ENCODE measurements at places on chromosomes 6 and 20.

- DNase-seq = no peak
Observed at GRCh38 chr6:5619249-5619648, 357.9 kb downstream of the FARS2 start.

- no peak for DNase-seq
Observed at GRCh38 chr6:63174173-63174572, 37.1 kb upstream of the FKBP1C start.

GRCh38 chr6:168712993-168713392 is 272.0 kb downstream of the SMOC2 start:
- DNase-seq = no peak

DNA sequence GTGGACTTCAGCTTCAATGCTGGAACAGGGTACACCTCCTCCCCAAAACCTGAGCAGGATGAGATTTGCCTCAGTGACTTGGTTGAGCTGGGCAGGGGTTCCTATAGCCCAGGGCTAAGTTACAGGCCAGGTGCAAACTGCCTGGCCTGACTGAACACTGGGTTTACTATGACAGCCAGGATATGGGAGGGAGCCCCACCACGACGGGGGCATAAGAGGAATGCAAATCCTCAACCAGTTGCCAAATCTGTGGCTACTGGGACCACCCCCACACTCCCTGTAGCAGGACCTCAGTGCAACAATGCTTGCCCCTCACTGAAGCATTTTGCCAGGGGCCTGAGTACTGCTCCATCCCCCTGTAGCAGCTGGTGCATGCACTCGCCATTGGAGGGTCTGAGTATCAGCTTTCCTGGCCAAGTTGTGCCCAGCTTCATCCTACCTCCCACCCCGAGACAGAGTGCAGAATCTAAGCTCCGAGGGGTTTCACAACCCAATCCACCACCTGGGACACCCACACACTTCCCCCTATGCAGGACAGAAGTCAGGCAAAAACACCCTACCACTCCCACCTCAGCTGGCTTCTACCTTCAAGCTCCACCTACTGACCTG is 27.6 kb downstream of the TREML4 start:
- no peak for DNase-seq

DNA sequence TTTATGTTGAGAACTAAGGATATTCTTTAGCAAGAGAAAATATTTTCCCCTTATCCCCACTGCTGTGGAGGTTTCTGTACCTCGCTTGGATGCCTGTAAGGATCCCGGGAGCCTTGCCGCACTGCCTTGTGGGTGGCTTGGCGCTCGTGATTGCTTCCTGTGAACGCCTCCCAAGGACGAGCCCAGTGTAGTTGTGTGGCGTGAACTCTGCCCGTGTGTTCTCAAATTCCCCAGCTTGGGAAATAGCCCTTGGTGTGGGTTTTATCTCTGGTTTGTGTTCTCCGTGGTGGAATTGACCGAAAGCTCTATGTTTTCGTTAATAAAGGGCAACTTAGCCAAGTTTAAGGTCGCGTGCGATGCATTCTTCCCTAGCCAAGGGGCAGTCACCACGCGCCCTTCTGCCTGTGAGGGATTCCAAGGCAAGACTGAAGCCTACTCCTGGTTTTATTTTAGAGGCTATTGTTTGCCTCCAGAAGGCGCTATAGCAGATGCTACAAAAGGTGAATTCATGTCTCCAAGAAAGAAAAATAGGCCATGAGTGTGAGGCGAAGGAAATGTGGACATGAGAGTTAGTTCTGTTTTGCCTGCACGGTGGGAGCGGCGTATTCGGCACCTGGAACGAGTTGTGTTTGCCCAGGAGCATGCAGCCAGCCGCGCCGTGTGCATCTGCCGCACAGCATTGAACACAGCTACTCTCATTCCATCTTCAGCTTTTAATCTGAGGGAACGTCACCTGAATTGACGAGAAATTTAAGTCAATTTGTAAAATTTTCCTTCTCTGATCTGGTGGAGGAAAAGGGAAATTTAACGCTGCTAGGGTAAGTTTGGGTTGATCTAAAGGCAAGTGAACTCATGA is 40.3 kb upstream of the IRF4 start:
- DNase-seq = no peak

DNA sequence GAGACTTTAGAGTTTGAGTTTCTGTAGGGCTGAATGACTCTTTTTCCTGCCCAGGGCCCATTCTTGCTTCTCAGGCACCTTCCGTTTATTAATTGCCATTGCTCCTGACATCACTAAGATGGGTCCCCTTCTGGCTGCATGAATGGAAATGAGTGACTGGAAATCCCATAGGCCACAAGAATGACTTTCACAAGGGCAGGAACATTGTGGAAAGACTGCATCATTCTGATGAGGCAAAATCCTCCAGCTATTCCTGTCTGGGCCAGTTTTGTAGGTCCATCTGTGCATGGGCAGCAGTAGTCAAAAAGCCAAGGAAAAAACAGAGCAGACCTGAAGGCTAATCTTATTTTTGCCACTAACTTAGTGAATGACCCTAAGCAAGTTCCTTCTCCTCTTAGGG is 19.3 kb downstream of the TMEM74B start:
- no peak for DNase-seq

DNA sequence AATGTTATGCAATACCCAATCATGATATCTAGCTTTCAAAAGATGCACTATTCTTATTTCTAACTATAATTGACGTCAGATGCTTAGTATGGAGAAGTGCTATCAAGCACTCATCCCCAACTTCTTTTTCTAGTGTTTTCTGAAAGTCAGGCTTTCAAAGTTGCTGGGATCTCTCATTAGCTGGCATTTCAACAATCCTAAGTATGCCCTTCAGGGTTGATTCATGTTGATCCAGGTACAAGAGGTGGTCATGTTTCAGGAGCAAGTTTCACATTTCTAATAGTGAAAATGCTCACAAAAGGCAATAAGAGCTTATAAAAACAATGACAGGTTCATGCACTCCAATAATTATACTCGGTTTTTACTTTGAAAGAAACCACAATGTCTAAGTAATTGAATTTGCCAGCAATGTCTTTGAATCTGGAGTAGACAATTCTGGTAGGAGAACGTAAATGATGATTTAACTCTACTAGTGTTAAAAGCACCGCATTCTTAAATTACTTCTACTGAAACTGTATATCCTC is 193.7 kb upstream of the KHDRBS2 start:
- DNase-seq = no peak

GRCh38 chr6:124604719-124605118 is 357.5 kb upstream of the RNF217 start:
- DNase-seq = no peak

GRCh38 chr6:157840776-157841175 is 17.7 kb downstream of the SNX9 start:
- DNase-seq = no peak

DNA sequence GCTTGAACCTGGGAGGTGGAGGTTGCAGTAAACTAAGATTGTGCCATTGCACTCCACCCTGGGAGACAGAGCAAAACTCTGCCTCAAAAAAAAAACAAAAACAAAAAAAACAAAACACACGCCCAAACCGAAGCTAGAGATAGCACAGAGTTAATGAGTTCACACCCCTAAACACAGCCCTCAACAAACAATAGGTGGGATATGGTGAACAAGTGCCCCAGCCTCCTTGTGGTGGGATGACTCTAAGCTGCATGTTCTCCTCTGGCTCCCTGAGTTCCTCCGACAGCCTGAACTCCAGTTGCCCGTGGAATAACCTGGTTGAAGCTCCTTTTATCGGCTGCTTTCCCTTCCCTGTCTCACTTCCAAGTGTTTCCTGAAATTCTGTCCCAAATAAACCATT is 22.1 kb upstream of the DSN1 start:
- DNase-seq = no peak

DNA sequence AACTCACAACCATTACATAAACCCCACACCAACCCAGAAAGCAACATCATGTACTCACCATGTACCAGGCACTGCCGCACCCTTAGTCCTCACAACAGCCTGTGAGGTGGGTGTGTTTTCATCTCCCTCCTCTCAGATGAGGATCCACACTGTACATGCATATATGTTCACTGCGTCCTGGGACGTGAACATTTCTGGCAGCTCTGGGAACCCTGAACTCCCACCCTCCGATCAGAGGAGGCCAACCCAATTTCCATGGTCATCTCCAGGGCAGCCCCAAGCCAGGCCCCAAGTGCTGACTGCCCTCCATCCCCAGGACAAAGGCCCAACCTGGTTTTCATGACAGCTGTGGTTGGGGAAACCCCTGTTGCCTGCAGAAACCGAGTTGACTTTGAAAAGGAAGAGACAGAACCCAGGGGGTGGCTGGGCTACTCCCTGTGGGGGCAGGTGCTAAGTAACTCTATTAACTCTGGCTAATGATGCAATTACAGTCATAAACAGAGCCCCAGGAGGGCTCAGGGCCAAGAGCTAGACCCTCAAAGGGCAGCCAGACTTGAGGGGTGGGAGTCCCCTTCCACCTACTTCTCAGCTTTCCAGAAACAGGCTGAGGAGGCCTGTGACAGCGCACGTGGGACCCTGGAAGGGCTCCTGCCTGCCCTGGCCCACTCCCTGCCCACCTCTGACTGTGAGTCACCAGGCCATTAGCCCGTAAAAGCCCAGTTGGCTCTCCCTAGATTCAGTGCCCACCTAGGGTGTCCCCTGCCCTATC is 2.6 kb downstream of the TFEB start:
- DNase-seq = no peak

- DNase-seq = no peak
Observed at GRCh38 chr20:23096097-23096496, 10.0 kb upstream of the CD93 start.

DNA sequence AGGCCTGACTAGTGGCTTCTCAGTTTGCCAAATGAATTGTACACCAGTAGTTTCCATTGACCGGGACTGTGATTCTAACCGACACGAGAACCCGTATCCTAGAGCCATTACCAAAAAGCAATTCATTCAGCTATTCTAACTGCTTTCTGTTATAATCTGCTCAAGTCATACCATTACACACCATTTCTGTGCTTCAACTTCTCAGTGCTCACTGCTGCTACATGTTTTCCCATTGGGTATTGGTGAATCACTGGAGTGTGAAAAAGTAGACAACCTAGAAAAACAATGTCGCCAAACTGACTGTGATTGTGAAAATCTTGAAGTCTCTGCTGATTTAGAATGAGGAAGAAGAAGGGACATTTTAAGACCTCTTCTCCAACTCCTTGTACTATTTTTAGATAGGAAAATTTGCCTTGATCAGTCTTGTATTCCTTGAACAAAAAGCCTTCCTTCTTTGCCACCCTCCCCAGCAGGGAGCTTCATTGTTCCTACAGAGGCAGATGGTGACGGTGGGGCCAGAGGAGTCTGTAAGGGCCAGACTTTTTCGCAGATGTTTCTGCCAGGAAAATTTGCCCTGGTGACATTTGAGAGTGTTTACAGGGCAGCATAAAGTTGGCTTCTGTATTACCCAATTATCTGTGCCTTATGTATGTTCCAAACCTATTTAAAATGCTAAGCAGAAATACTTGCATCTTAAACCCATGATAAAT is 31.7 kb upstream of the MAP3K4 start:
- DNase-seq = no peak

GRCh38 chr6:90384720-90385119 is 88.1 kb upstream of the BACH2 start:
- no peak for DNase-seq

DNA sequence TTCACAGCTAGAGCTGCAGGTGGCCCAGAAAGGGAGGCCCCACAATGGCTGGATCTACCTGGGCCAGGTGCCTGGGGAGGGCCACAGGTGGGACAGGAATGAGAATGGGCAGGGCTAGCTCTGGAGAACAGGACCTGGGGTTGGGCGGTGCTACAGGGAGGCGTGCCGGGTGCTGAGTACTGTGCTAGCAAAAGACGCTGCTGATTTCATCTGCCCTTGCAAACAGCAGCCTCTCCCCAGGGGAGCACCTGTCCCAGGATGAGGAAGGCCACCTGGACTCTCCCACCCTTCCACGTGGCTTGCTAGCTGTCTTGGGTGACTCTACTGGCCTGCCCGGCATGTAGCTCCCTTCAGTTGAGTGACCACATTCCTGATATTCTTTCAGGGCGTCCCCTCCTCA is 6.6 kb upstream of the YTHDF1 start:
- DNase-seq = no peak

- no peak for DNase-seq
Observed at GRCh38 chr6:3292431-3293197, 33.9 kb downstream of the PSMG4 start.

DNA sequence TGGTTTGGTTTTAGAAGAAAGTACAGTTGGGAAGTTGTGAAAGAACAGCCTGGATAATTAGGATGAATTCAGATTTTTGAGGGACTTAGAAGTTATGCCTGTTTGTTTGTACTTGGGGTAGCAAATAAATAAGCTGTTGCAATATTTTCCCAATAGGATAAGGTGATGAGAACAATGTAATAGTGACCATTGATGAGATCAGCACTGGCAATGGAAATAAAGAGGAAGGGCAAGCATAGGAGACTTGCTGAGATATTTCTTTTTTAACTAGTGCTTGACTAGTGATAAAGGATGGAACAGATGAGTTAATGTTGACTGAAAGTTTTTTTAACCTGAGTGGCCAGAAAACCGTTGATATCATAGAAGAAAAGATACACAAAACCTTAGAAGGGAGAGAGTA is 498.8 kb downstream of the CDKAL1 start:
- DNase-seq = no peak

Measured in frontal cortex (tissue), 4 donors.